ENCODE measurements at places on chromosomes 12 and 14. TPM values are rescaled to one million over a fixed set of nuclear protein-coding genes. Genes with fewer than 3 reads are reported as not detected.
A peak's percentile ranks its signal among the peaks of the same experiment; 100 is the strongest.

Gene PKP2
- 6.9 TPM for total RNA-seq

Gene NPFF
- not detected for total RNA-seq

Gene STON2
- total RNA-seq, result 6.6 TPM

Gene KCNC2
- total RNA-seq, result not detected

Gene NGB
- total RNA-seq, result 0.33 TPM

DNA sequence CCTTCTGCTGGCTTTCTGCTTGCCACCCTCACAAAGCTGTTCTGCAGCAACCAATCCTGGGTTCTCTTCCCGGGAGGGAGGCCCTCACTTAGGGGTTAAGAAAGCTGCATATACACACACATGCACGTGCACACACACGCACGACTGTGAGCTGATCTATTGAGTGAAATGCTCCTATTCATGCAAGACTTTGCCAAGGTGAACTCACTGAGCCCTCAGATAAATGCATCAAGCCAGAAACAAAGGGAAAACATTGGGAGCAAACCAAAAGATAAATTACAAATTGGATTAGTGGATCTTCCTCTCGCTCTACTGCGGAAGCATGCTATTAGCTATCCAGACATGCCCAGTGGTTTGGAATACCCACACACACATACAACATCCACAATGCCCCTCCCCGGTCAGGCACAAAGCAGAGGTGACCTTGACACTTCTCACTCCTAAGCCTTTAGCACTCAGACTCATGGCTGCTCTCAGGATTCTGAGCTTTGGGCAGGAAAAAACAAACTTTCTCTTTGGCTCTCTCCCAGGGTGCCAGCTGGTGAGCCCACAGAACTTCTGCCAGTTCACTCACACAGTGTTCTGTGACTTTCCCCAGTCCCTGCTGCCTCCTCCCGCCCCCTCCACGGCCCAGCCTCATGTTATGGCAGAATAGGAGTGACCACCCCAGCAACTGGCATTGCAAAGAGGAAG is 320.0 kb downstream of the DPF3 start:
- peak overlapping the region; percentile 41 for H3K27ac ChIP-seq
- no peak overlapping the region for H3K4me3 ChIP-seq
- peaks cover 24% of the 10 kb centered on the region for H3K4me1 ChIP-seq
- no peaks in the 10 kb centered on the region for H3K36me3 ChIP-seq
- no peaks in the 10 kb centered on the region for H3K27me3 ChIP-seq

DNA sequence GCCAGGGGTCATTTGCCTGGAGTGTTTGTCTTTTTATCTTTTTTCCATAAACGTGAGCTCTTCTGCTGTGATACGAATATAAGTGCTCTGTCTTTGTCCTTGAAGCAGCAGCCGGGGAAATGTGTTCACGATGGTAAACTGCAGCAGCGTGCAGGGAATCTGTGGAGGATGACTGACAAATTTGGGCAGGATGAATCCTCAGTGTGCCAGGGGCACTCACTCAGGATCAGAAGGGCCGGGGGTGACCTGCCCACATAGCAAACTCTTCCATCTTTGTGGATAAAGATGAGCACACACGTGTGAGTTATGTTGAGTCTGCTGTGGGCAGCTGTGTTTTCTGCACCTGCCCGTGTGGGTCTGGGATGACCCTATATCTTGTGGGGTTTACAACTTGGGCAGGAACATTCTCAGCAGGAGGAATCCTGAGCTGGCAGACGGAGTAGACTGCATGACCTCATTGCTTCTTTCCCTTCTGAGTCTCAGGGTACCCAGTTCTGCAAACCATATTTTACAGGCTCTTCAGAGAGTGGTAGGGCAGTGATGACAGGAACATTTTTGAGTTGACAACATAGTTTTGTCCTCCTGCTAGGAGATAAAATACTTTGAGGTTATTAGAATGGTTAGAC is 711 bp downstream of the ANO4 start:
- no peak overlapping the region for H3K27ac ChIP-seq
- peaks cover 3% of the 10 kb centered on the region for H3K4me1 ChIP-seq
- H3K4me3 ChIP-seq, result no peak overlapping the region

- H3K4me1 ChIP-seq, result peaks cover 5% of the 10 kb centered on the region
- DNase-seq, result no peak
- no peaks in the 10 kb centered on the region for H3K36me3 ChIP-seq
- no peaks in the 10 kb centered on the region for H3K27me3 ChIP-seq
- no peak overlapping the region for H3K27ac ChIP-seq
Measured at GRCh38 chr12:53601296-53601847, 24.8 kb downstream of the ATF7 start.

DNA sequence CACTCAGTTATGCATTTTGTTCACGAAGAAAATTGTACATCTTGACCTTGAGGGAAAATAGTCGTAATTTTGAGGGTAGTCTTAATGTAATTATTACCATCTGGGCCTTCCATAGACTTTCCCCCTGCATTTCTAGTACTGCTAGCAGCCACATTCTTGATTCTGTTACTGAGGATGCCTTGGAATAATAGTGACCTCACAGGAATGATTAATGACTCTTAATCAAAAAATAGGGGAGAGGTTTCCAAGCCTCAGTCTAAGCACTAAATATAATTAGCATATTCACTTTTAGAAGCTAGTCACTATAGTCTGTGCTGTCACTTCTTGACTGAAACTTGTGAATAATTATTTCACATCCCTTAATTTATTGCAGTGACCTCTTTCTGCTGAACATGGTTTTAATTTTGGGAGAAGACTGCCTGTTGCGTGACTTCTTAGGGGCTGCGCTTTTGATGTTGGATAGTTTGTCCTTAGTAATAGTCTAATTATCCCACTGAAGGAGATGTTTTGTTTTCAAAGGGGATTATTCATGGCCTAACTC is 400.5 kb downstream of the ADAMTS20 start:
- no peaks in the 10 kb centered on the region for H3K36me3 ChIP-seq
- H3K27ac ChIP-seq, result no peak overlapping the region
- no peak overlapping the region for H3K4me3 ChIP-seq
- DNase-seq, result no peak
- no peaks in the 10 kb centered on the region for H3K4me1 ChIP-seq

- H3K27me3 ChIP-seq, result no peaks in the 10 kb centered on the region
Measured at GRCh38 chr12:103832048-103832997, 8.7 kb downstream of the NT5DC3 start.

DNA sequence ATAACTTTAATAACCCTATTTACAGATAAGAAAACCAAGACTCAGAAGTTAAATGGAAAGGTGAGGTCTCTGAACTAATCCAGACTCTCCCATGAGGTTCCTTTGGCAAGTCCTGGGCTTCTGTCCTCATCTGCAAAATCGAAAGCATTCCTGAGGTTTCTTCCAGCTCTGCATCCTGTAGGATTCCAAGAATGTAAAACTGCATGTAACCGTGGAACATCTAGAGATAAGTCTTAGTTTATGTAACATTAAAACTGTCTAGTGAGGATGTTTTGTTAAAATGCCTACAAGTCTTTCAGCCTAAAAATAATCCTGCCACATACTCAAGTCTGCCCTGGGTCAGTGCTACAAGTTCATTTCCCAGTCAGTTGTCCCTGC is 7.3 kb upstream of the ITFG2 start:
- H3K27me3 ChIP-seq, result no peaks in the 10 kb centered on the region
- H3K36me3 ChIP-seq, result peaks cover 17% of the 10 kb centered on the region
- peaks cover 3% of the 10 kb centered on the region for H3K4me1 ChIP-seq
- no peak overlapping the region for H3K4me3 ChIP-seq
- no peak for DNase-seq
- no peak overlapping the region for H3K27ac ChIP-seq

DNA sequence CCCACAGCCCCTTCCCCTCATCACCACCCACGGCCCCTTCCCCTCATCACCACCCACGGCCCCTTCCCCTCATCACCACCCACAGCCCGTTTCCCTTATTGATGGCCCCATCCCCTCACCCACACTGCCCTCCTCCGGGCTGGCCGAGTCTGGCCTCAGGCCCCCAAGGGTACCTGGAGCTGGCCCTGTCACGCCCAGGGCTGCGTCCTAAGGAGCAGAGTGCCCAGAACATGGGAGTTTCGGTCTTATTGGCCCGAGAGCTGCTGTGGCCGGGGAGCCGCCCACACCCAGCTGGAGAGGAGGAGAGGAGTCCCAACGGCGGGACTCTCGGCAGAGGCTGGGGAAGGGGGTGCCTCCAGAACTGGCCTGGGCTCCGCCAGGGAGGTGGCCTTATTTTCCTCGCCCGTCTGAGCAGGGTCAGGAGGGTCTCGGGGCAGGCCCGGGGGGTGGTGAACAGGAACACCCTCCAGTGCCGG is 182.3 kb downstream of the KIF26A start:
- H3K4me3 ChIP-seq, result no peak overlapping the region
- no peak overlapping the region for H3K27ac ChIP-seq
- H3K27me3 ChIP-seq, result peaks cover 4% of the 10 kb centered on the region
- no peak for DNase-seq
- H3K4me1 ChIP-seq, result no peaks in the 10 kb centered on the region

GRCh38 chr14:24695265-24696241 is 61.6 kb upstream of the GZMB start:
- H3K27me3 ChIP-seq, result no peaks in the 10 kb centered on the region
- no peak for DNase-seq
- H3K4me1 ChIP-seq, result no peaks in the 10 kb centered on the region
- H3K36me3 ChIP-seq, result no peaks in the 10 kb centered on the region
- no peak overlapping the region for H3K27ac ChIP-seq
- no peak overlapping the region for H3K4me3 ChIP-seq

GRCh38 chr12:44431647-44432343 is 444.3 kb downstream of the NELL2 start:
- H3K4me3 ChIP-seq, result no peak overlapping the region
- no peaks in the 10 kb centered on the region for H3K4me1 ChIP-seq
- H3K27ac ChIP-seq, result no peak overlapping the region
- no peaks in the 10 kb centered on the region for H3K36me3 ChIP-seq
- DNase-seq, result no peak
- H3K27me3 ChIP-seq, result no peaks in the 10 kb centered on the region

GRCh38 chr14:91947475-91948184 is at the start of gene FBLN5:
TSS of gene FBLN5 (minus strand) at chr14:91947694. CDS start at chr14:91947229, 465 bp downstream.
- no peaks in the 10 kb centered on the region for H3K27me3 ChIP-seq
- H3K27ac ChIP-seq, result peak within 1 kb of the TSS; percentile 66
- peaks cover 5% of the 10 kb centered on the region for H3K4me1 ChIP-seq
- peak within 1 kb of the TSS; percentile 41 for H3K4me3 ChIP-seq

DNA sequence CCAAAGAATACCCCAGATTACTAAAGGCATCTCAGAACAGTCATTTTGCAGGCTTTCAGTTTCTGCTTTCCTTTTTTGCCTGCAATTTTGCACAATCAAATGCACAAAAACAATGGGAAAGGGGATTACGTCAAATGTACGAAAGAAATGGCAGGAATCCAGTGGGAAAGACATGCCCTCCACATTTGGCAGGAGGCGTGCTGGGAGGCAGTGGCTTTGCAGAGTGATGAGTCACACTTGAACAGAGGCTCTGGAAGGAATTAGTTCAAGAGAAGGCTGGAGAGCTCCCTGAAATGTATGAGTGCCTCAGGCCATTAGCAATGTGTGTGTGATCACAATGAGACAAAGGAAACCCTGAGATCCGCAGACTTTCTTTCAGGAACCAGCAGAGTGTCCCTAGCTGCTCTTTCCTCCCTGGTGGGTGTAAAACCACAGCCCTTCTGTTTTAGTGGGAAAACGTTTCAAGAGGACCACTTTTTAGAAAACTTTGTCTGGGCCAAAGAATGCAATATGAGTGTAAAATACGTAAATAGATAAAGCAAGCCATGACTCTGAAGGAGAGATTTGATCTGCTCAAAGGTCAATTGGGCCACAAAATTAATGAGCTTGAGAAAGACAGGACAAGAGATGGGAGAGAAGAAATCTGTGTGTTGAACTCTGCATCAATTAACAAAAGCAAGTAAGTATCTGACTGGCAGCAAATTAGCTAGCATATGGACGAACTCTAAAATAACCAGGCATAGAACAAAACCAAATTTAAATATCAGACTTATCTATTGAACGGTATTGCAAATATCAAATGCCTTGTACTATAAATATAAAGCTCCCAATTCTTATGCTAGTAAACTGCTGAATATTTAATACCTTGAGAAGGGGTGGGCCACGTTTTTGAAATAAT is 155.4 kb upstream of the PDE3A start:
- no peaks in the 10 kb centered on the region for H3K36me3 ChIP-seq
- peak; percentile 62 for DNase-seq
- peak overlapping the region; percentile 10 for H3K27ac ChIP-seq

- no peaks in the 10 kb centered on the region for H3K36me3 ChIP-seq
- H3K27me3 ChIP-seq, result no peaks in the 10 kb centered on the region
- H3K27ac ChIP-seq, result no peak overlapping the region
- no peaks in the 10 kb centered on the region for H3K4me1 ChIP-seq
- no peak overlapping the region for H3K4me3 ChIP-seq
Measured at GRCh38 chr14:34180869-34181268, 230.0 kb upstream of the EGLN3 start.

- no peak for DNase-seq
- H3K27me3 ChIP-seq, result no peaks in the 10 kb centered on the region
- H3K36me3 ChIP-seq, result no peaks in the 10 kb centered on the region
- H3K4me3 ChIP-seq, result no peak overlapping the region
Measured at GRCh38 chr12:108634341-108634751, 652 bp upstream of the SELPLG start.

DNA sequence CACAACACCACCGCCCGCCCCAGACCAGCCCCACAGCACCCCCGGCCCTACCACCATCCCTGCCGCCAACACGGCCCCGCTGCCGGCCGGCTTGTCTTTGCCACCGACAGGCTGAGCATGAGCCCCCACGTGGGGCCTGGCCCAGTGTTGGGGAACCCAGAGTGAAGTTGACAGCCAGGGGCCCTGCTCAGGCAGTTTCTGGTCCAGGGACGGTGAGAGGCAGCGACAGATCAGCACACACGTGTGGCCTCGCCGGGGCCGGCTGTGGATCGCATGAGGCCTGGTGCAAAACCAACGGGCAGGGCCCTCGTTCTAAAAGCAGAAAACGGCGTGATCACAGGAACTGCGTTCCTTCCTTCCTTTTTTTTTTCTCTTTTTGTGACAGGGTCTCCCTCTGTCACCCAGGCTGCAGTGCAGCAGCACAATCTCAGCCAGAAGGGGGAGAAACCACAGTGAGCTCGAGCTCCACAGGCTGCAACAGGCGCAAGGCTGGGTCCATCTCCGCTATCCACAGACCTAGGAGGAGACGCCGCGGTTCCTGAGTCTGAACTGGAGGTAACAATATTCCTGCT is 50.5 kb upstream of the FBRSL1 start:
- DNase-seq, result no peak
- no peaks in the 10 kb centered on the region for H3K36me3 ChIP-seq
- H3K4me3 ChIP-seq, result no peak overlapping the region
- H3K4me1 ChIP-seq, result peaks cover 21% of the 10 kb centered on the region
- no peaks in the 10 kb centered on the region for H3K27me3 ChIP-seq

- H3K27ac ChIP-seq, result peak overlapping the region; percentile 10
- no peaks in the 10 kb centered on the region for H3K4me1 ChIP-seq
- H3K27me3 ChIP-seq, result no peaks in the 10 kb centered on the region
- no peaks in the 10 kb centered on the region for H3K36me3 ChIP-seq
Measured at GRCh38 chr12:64181430-64182291, 40.4 kb downstream of the KICS2 start.

DNA sequence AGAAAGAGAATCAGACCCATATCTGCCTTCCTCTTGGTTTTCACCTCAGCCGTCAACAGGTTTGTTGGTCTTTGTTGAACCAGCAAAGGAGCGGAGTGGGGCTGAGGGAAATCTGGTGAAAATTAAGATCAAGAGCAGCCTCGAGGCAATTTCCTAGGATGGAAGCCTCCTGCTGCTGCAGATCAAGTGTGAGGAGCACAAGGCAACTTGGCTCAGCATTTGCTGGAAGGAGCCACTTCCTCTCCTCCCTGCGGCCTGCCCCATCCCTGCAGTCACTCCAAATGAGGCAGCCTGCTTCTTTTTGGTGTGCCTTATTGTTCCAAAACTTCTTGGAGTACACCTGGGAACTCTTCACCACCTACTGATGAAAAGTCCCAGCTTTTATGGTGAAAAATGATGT is 4.9 kb downstream of the TC2N start:
- no peak overlapping the region for H3K4me3 ChIP-seq
- H3K36me3 ChIP-seq, result no peaks in the 10 kb centered on the region
- no peak overlapping the region for H3K27ac ChIP-seq
- DNase-seq, result no peak
